ENCODE measurements at places on chromosomes 12 and 14. TPM values are rescaled to one million over a fixed set of nuclear protein-coding genes. Genes with fewer than 3 reads are reported as not detected.

- no peak for DNase-seq
Measured at GRCh38 chr14:75380656-75381055, 47.2 kb upstream of the JDP2 start.

DNA sequence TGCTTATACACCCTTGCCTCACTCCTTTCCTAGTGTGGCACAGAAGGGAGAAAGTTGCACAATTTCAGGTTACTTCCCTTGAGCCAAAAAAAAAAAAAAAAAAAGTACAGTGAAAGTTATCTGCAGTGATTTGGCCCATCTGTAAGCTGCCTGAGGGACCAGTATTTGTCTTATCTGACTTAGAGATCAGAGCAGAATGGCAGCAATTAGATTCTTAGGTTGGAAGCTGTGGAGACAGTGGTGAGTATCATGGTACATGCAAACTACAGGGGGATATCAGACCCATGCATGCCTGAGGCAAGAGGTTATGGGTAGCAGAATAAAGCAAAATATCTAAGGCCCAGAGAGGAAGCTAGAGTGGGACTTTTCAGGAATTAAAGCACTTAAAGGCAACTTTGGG lies 1070.7 kb upstream of the NOVA1 start:
- no peak for DNase-seq

DNA sequence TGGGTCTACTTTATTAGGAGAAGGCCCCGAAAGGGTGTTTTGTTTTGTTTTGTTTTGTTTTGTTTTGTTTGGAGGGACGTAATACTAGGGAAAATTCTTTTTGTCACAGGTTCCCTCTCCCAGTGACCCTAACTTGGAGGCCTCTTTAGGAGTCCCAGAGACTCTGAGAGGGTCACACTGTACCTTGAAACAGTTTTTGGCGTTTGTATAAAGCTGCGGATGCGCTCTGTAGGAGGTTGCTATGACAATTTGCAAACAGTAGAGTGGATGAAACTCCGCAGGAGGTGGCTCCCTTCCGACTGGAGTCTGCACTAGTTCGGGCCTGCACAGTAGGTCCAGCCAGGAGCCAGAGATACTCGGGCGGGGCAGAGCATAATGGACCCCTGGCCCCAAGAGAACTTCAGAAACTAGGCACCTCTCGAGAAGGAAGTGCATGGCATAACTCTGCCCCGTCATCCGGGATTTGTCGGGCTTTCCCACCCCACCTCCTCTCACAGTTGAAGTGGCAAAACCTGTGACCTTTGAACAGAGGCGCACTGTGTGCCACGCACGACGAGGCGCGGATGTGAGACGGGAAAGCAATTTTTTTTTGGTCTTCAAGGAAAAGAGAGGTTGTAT lies 1.3 kb upstream of the DYRK2 start:
- peak; percentile 53 for DNase-seq

PTGER2 gene
- total RNA-seq = 0.65 TPM

NUMB gene
- total RNA-seq = 37.2 TPM

RDH16 gene
- 0.24 TPM for total RNA-seq

KIAA0586 gene
- total RNA-seq = 9.8 TPM

DNA sequence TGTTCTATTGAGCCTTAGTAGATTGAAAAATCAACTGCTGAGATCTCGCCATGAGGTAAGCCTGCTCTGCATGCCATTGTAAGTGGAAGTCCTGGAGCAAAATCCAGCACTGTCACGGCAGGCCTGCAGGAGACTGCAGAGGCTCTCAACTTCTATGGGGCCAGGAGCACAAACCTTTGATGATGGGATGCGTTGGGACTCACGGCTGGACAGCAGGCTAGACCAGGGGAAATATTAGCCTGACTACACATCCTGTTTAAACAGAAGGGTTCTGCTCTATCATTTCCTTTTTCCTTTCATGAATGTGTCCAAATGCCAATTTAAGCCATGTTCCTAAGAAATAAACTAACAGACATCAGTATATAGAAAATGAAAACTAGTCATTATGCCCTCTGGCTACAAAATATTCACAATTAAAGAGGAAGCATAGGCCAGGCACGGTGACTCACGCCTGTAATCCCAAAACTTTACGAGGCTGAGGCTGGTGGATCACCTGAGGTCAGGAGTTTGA lies 33.9 kb upstream of the RASSF8 start:
- DNase-seq = no peak

SCARB1 gene
- 12.7 TPM for total RNA-seq

- no peak for DNase-seq
Measured at GRCh38 chr14:96538097-96538989, 36.2 kb downstream of the PAPOLA start.

DNA sequence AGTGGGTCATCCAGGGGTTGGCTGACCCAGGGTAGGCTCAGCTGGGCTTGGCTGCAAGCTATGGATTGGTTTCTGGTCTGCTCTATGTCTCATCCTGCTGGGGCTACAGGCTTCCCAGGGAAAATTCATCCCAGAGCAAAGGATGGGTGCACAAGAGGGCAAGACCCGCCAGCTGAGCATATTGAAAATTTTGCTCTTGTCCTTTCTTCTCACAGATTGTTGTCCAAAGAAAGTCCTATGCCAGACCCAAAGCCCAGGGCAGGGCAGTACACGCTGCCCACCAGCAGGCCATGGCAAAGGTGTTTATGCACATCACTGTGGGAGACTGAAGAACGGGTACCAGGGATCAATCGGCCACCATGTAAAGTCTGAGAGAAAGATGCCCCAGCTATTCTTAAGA lies 95.3 kb upstream of the PARP11 start:
- no peak for DNase-seq

- DNase-seq = no peak
Measured at GRCh38 chr12:58988643-58989344, 68.5 kb upstream of the LRIG3 start.

DNA sequence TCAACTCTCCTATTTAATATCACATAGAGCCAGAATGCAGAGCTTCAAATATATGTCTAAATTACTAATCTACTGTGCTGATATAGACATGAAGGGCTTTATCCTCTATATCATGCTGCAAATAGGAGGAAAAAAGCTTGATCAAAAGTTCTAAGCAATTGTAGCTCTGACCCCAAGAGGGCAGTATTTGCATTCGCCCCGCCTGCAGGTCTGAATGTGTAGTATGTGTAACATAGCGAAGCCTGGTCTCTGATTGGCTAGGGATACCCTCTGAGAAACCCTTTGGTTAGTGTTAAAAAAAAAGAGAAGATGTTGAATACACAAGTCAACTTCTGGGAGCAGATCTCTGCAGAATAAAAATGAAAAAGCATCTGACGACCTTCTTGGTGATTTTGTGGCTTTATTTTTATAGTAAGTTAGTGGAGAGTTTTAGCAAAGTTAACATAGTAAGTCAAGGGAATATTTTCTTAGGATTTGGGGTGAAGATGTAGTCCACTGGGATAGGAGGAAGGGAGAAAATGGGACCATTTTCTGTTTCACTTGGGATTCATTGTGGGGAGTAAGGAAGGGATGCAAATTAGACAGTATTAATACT lies 151.6 kb upstream of the OR4E1 start:
- no peak for DNase-seq

EAPP gene
- total RNA-seq = 17.8 TPM

DNA sequence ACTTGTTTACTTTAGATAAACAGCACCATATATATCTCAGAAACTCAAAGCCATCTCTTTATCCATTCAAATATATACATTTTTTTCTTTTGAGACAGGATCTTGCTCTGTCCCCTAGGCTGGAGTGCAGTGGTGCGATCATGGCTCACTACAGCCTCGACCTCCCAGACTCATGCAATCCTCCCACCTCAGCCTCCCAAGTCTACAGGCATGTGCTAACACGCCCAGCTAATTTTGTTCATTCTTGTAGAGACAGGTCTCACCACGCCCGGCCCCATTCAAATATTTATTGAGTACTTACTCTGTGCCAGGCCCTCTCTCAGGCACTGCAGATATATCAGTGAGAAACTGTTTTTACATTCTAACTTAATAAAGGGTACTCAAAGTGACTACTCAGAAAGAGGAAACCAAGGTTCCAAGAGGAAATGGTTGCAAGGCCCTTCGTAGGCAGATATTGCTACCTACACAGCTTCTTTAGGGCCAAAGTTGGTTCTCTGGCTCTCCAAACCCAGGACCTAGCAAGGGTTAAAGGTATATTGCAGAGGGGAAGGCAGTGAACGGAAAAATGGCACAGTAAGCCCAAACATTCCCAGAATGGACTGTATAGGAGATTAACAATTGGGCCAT lies 2.9 kb downstream of the ATXN3 start:
- no peak for DNase-seq

EPYC gene
- total RNA-seq = not detected

DNA sequence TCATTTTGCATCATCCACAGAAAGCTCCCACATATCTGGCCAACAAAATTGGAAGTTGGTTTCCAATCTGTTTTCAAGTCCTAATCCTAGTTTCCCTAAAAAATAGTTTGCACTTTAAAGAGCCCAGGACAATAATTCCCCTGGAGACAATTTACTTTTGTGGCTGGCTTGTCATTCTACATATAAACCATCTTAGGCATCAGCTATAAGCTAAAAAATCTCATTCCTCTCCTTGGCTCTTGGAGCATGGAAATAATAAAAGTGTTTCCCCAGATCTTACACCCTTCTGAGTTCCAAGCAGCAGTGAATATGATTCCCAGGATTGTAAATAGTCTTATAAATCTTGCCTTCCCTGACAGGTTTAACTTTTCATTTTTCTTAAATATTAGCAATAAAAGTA lies 89.1 kb upstream of the NUDT4 start:
- no peak for DNase-seq

MYO1H gene
- 0.78 TPM for total RNA-seq

DNA sequence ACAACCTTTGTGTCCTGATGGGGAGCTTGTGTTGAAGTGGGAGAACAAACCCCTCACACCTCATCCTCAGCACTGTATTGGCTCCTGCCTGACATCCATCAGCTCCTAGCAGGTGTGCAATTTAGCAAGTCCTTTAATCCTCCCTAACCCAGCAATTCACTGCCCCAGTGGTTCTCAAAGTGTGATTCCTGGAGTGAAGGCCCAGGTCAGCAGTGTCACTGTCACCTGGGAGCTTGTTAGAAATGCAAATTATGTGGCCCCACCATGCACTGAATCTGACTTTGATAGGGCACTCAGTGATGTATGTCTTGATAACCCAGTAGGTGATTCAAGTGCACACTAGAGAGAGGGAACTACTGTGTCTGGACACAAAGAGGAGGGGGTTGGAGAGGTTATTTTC lies 133.6 kb downstream of the FGD4 start:
- DNase-seq = no peak

HCAR3 gene
- total RNA-seq = not detected

USP15 gene
- 55.0 TPM for total RNA-seq

MEG3 gene
- total RNA-seq = 24.7 TPM

GRCh38 chr14:101065696-101066694 lies 162.5 kb upstream of the RTL1 start:
- DNase-seq = peak; percentile 26

- no peak for DNase-seq
Measured at GRCh38 chr12:66964629-66965028, 285.8 kb upstream of the GRIP1 start.

GRCh38 chr12:51362747-51363342 lies 16.4 kb upstream of the CELA1 start:
- no peak for DNase-seq

SRRM4 gene
- 0.30 TPM for total RNA-seq

LRP1-AS gene
- total RNA-seq = not detected

ATXN7L3B gene
- 23.2 TPM for total RNA-seq

CD163L1 gene
- 2.1 TPM for total RNA-seq

ZFHX2 gene
- total RNA-seq = 0.97 TPM

DNA sequence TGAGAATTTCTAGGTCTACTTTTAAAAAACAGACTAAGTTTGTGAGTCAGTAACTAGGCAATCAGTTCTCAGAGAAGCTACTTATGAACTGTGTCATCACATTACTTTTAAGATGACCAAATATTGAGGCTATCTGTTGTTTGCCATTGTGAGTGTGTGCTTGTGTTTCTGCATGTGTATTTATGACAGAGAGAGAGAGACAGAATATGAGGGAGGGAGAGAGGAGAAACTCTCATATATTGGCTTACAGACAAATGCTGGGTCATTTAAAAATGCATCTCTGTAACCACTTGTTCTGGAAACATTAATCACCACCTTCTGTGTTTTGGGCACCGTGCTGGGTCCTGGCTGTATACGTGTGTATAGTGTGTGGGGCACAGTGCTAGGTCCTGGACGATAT lies 161.5 kb upstream of the FRMD6 start:
- DNase-seq = no peak

DNA sequence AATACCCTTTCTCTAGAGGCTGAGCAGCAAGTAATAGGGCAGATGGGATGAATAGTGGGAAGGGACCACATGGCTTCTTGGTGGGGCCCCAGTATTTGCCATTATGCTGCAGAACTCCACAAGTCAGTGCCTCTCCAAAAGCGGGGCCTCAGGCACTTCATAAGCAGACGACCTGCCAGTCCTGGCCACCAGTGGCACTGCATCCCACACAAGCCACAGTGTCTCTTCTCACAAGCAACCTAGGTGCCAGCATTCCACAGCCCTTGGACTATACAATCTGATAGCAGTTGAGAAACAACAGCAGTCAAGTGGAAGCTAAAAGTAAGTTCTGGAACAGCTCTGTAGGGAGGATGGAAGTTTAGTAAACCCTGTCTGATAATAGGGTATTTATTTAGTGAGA lies 4.2 kb upstream of the SLC8A3 start:
- DNase-seq = no peak

CNOT2 gene
- 35.6 TPM for total RNA-seq

DNA sequence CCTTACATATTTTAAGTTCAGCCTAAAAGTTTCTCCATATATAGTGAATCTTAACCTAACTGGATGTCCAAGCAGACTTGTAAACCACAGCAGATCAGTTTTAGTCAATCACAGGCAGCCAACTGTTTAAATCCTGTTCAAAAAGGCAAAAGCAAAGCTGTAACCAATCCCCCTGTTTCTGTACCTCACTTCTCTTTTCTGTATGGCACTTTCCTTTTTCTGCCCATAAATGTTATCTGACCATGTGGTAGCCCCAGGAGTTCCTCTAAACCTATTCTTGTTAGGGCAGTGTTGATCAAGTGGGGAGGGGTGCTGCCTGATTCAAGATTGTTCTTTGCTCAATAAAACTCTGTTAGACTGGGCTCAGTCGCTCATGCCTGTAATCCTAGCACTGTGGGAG lies 8.5 kb upstream of the DACT1 start:
- DNase-seq = no peak

DNA sequence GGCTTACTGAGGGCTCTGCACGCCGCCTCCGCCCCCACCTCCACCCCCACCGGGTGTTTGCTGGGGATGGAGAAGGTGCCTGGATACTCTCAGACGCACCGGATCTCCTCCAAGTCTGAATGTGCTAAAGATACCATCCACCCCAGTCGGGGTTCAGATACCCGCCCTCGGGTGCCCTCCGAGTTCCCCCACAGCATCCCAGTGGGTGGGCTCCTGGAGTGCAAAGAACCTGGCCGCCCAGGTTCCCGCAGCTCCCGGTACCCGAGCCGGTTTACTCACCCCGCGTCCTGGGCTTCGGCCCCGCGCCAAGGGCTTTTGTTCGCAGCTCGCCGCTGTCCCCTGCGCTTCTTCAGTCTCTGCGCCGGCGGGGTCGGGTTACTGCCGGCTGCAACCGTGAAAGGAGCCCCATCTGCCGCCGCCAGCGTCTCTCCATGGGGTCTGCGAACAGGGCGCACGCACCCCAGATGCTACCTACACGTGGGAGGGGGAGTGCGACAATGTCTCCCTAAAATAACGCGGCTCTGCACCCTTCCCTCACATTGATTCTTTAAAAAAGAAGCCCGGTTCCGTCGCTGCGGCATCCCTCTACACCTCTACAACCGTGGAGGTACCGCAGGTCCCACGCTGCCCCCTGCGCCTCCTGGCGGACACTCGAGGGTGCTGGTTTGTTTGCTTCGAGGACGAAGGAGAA lies at the start of gene CCDC177:
Gene CCDC177, minus strand, starts transcription at position 609 of the 691 bp plus-strand sequence. CDS start 1,249 bp downstream, outside the sequence.
- DNase-seq = peak; percentile 62

- no peak for DNase-seq
Measured at GRCh38 chr12:46260124-46260912, 8.5 kb downstream of the SLC38A1 start.

All from Right ventricle myocardium superior (tissue), 1 donor.